NCI-H446 (cell line): ENCODE measurements at places on chromosomes 11 and 22.

GRCh38 chr11:96319898-96320656, 22.9 kb downstream of the MAML2 start:
- no peak for DNase-seq

DNA sequence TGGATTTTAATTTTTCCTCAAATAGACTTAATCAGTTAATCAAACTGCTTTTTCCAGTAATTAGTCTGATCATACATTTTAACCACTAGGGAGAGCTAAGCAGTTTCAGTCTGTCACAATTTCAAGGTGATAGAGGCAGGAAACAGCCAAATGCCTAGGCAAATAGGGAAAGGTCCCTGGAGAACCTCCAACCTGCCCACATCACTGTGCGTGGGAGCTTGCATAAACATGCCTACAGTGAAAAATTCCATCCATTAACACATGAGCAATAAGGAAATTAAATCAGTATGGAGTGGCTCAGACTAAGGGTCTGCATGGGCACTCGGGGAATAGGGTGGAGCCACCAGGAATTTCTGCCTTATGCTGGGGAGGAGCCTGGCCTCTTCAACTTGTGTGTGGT, 74.6 kb downstream of the AASDHPPT start:
- no peak for DNase-seq

- no peak for DNase-seq
Observed at GRCh38 chr11:19800162-19800561, 87.5 kb downstream of the NAV2 start.

DNA sequence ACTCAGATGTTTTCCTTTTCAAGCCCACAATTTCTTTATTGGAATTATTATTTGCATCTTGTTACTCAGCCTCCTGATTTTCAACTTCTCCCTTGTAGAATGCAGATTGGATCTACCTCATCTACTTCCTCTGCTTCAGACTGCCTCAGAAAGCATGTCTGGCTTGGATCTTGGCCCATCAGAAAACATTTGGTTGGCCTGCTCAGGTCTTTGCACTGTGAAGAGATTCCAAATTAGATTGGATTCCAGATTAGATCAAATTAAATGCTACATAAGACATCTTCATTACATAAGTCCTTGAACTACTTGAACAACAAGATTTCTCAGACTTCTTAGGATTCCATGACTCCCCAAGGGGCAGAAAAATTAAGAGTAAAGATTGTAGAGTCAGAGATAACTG, 358.0 kb downstream of the DLG2 start:
- DNase-seq = no peak

- DNase-seq = no peak
Observed at GRCh38 chr22:24989541-24989951, 37.0 kb downstream of the KIAA1671 start.

DNA sequence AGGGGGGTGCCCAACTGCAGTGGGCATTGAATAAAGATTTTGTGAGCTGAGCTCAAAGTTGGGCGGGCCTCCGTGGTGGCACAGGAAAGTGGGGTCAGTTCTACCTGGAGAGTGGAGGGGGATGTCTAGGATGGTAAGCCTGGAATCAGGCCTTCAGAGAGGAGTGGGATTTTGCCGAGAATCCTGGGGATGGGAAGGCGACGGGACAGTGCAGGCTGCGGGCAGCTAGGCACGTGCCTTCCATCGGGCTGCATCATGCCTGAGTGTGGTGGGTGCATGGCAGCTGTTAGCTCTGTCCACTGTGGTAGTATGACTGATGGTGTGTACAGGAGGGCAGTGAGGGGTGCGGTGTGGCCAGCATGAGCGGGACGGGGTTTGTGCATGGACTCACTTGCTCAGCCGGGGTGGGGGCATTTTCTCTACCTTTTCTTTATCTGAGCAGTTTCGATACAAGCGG, 3.6 kb downstream of the SHANK3 start:
- no peak for DNase-seq

DNA sequence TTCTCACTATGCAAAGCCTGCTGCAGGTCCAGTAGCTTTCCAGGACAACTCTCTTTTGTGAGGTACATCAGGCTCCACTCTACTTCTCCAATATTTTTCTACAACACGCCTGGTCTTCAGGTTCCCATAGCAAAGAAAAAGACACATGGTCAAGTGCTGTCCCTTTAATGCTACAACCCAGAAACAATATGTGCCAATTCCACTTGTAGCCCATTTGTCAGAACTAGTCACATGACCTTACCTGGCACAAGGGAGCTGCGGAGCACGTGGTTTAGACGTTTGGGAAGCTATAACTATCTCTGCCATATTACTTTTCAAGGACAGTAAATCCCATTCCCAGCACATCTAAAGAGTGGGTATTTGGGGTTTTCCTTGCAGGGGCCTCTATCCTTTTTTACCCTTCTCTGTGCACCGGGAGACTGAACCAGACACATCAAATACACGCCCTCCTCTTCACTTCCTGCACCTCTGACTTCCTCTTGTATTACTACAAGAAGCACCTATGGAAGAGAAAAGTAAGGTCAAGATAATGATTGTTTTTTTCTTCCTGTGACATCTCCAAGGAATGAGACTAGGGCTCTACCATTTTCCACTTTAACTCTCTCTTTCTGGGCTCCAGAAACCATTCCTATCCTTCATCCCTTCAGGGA, 237.6 kb downstream of the ETS1 start:
- DNase-seq = no peak

GRCh38 chr11:33808228-33808828, 34.0 kb upstream of the FBXO3 start:
- peak; percentile 85 for DNase-seq

DNA sequence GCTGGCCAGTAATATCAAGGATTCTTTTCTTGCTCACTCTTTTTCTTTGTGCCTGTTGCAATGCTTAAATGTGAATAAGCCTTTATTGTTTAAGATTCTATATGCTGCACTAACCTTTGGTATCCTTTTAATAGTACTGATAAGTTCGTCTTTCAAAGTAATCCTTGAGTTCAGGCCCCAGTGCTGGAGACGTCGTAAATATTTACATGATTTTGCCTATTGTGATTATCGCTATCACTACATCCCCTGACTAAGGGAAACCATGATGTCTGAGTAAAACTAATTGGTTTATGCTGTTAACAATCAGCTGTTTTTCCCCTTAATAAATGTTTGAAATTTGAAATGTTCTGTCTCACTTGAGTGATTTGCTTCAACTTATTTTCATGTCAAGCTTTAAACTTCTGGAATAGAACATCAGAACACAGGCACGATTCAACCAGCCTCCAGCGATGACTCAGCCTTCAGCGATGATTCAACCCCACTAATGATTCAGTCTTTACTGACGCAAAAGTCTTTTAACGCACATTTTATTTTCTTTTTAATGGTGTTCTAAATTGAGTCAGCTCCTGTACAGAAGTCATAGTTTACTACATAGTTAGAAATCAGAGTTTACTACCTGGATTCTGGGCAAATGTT, 3.9 kb downstream of the HTATIP2 start:
- DNase-seq = peak; percentile 19

- no peak for DNase-seq
Observed at GRCh38 chr22:40502919-40503318, 132.5 kb downstream of the SGSM3 start.

- no peak for DNase-seq
Observed at GRCh38 chr22:41469218-41469851, 418 bp downstream of the ACO2 start.

GRCh38 chr11:78192223-78192719, 3.6 kb downstream of the USP35 start:
- DNase-seq = no peak
